ENCODE measurements at places on chromosomes 12 and 14. TPM values are rescaled to one million over a fixed set of nuclear protein-coding genes. Genes with fewer than 3 reads are reported as not detected.
A peak's percentile ranks its signal among the peaks of the same experiment; 100 is the strongest.

- no peak for DNase-seq
Measured at GRCh38 chr14:96905825-96906224, 108.6 kb downstream of the VRK1 start.

DNA sequence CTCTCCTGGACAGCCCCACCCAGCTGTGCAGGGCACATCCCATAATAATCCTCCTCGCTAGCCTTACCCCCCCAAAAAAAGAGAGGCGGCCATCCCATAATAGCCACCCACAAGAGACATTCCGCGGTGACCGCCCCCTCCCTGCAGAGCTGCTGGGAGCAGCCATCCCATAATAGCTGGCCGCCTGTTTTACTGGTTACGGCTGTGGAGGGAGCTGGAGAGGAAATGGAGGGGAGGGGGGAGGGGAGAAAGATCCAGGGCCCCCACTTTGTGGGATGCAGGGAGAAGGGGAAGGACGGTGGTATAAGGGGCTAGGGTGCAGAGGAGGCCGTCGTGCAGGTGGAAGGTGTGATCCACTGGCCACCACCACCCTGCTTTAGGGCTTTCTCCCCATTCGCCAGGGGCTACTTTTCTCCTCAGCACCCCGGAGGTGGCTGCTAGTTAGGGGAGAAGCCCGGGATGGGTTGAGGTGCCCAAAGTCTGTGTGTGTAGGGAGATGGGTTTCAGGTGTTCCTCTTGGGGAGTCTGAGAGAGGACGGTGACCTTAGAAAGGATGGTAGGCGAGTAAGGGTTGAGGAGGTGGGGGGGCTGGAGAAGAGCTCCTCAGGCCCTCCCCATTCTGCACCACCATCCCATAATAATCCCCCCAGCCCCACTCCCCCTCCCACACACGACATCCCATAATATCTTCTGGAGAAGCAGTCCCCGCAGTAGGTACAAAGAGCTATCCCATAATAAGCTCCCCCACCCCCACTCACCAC lies 6.0 kb upstream of the CHD4 start:
- peak; percentile 89 for DNase-seq

- no peak for DNase-seq
Measured at GRCh38 chr12:32588604-32589003, 90.5 kb upstream of the DNM1L start.

- no peak for DNase-seq
Measured at GRCh38 chr14:20472536-20473169, 3.4 kb downstream of the PNP start.

GRCh38 chr12:105418821-105419291 lies 88.4 kb downstream of the C12orf75 start:
- no peak for DNase-seq

DNA sequence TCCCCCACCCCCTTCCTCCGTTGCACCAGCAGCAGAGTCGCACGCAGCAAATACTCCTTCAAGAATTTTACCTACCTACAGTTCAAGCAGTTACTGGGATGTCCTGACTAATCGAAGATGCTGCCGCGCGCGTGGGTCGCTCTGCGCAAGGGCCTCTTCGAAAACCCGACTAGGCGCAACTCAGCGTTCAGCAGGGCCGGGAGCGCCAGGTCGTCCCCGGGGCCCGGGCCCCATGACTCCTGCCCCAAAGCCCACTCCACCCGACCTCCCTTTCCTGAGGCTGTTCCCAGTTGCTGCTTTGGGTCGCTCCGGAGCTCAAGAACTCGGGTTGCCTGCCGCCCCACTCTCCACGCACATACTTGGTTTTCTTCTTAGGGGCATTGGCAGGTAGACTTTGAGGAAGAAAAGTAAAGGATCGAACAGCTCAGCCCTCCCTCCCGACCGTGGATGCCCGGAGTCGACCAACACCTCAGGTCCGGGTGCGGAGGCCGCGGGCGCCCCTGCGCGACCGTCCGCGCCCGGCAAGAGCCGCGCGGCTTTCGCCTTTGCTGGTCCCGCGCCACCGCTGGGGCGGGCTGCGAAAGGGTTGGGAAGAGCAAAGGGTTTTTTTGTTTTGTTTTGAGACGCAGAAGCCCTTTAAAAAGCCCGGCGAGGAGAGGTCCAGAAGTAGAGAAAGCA lies 1.9 kb downstream of the BMP4 start:
- peak; percentile 91 for DNase-seq

GRCh38 chr14:71638523-71639196 lies 293.6 kb upstream of the RGS6 start:
- DNase-seq, result no peak

DNA sequence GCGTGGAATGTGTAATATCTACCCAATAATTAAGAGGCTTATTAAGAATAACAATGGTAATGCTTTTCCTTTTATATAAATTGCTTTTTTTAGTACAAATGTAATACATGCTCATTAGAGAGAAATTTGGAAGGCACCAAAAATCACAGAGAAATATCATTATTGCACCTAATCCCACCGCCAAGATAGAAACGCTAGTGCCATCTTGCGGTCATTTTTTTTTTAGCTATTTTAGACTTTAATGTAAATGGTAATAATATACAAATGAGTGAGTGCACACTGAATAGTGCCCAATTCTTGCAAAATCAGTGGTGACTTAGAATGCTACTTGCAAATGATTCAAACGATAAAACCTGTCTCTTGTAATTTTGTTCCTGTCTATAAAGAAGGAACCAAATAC lies 576.8 kb upstream of the TMEM132C start:
- DNase-seq, result no peak

The TMEM229B gene
- total RNA-seq, result 5.8 TPM

Data from osteoblast (primary cell).